Calu3 (cell line): ENCODE measurements at places on chromosomes 7 and 10. TPM values are rescaled to one million over a fixed set of nuclear protein-coding genes. Genes with fewer than 3 reads are reported as not detected.

- no peak for DNase-seq
Measured at GRCh38 chr10:63972949-63973827, 452.0 kb downstream of the REEP3 start.

GRCh38 chr10:95324436-95325268 lies 33.8 kb upstream of the PDLIM1 start:
- no peak for DNase-seq

Gene OR2A12
- total RNA-seq, result not detected in 2 replicates

- DNase-seq, result no peak
Measured at GRCh38 chr10:104327745-104328645, 10.3 kb downstream of the ITPRIP start.

DNA sequence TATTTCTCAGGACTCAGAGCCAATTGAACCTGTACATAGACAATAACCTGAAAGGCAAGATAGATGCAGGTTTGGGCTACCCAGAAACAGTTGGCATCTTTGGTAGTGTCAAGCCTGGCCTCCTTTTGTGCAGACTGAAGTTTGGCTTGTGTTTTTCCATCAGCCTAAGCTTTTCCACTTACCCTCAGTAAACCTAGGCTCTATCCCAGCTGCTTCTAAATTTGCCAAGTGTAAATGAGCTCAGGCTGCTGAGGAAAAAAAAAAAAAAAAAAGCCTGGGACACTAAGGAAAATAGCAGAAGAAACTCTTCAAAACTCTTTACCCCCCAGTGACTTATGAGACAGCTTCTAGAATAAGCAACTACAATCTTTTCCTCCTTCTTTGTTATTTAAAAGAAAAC lies 316.3 kb upstream of the SORCS1 start:
- no peak for DNase-seq

Gene GFRA1
- total RNA-seq, result not detected in 2 replicates

- peak; percentile 90 for DNase-seq
Measured at GRCh38 chr7:55018361-55019190, at the start of gene EGFR. TSS of gene EGFR (plus strand) at chr7:55019017. CDS start at chr7:55019278, 261 bp downstream.

- DNase-seq, result no peak
Measured at GRCh38 chr10:96978621-96979154, 146.6 kb downstream of the LCOR start.

Gene RSPH10B2
- 0.29 and 0.71 TPM in 2 replicates for total RNA-seq

GRCh38 chr10:112815269-112816032 lies 134.6 kb upstream of the TCF7L2 start:
- no peak for DNase-seq

Gene H2BK1
- not detected in 2 replicates for total RNA-seq

GRCh38 chr7:111261496-111261895 lies 170.6 kb downstream of the LRRN3 start:
- DNase-seq, result no peak

DNA sequence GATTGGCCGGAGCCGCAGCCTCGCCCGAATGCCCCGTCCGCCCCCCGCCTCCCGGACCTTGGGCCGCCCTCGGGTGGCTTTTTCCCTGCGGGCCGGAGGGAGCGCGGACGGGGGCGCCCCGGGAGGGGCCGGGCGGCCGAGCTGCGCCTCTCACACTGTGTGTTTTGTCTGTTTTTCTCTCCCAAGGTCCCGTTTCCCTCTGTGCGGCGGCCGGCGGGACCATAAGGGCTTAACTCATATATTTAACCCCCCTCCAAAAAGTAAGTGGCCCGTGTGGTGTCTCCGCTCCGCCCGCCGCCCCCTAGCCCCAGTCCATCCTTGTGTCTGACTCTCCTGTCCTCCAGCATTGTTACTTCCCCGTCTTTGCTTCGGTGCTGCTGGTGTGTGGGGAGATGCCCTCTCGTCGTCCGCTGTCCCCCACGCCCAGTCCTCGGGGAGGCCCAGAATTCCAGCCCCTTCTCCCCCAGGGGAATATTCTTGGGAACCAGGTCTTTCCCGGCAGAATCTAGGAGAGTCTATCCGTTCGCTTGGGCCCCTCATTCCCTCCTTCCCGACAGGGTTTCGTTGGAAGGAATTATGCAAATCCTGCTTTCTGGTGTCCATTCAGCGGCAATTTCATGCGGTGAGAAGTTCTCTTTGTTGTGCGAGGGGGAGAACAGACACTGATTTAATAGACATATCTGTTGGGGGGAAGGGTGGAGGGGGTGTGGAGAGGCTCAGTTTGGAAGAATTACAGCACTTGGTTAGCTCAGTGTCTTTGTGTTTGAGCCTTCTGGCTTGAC lies 1.3 kb downstream of the LCOR start:
- DNase-seq, result peak; percentile 10

Gene AOAH
- total RNA-seq, result not detected in 2 replicates

- DNase-seq, result no peak
Measured at GRCh38 chr7:94170836-94171235, 166.7 kb upstream of the BET1 start.

- no peak for DNase-seq
Measured at GRCh38 chr10:73773152-73773879, 8.5 kb upstream of the CHCHD1 start.

DNA sequence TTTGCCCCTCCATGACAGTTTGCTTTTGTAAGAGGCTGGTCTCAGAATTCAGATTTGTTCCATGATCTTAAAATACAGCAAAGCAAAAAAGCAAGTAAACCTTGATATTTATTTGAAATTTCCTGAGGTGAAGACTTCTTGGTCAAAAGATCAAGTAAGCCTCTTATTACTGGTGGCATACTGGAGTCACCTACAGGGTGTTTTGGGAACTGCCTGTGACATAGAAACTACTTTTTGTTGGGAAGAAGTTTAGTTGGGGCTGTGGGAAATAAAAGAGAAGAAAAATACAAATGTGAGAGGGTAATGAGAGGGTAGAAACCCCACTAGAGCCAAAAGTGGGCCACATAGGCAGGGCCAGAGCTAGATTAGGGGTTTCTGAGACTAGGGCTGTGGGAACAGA lies 217.9 kb downstream of the OTUD1 start:
- no peak for DNase-seq

DNA sequence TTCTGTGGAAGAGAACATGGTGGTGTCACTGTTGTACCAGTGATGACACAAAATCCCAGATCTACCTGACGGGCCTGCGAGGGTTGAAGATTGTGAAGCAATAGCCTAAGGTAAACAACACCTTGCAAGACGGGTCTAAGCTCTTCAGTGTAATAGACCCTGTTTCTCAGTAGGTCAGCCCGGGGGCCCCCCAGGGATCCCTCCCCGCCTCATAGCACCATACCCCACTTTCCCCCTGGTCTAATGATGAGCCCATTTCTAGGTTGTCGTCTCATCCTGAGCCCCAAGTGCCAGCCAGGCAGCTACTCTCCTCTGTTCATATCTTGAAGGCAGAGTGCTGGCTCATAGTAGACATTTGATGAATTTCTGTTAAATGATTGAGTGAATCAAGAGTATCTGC lies 2.6 kb upstream of the ACTR3C start:
- DNase-seq, result no peak

- peak; percentile 44 for DNase-seq
Measured at GRCh38 chr7:128361411-128362379, at the start of gene PRRT4. TSS of gene PRRT4 (minus strand) at chr7:128361690.

- DNase-seq, result no peak
Measured at GRCh38 chr7:48458701-48459524, 287.7 kb downstream of the ABCA13 start.

DNA sequence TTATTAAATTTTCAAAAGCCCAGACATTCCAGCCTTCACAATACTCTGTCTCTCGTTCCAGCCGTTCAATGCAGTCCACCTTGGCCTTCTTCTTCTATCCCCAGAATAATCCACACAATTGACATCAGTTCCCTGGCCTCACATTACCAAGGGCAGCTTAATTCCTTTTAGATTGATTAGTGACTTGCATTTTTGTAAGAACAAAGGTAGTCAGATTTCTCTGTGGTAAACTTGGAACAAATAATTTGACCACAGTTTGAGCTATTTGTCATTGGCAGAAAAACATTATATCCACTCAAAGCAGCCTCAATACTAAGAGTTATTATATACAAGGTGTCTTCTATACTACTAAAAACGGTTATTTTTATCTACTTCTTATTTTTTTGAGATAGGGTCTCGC lies 5.1 kb upstream of the CYTH3 start:
- no peak for DNase-seq

- no peak for DNase-seq
Measured at GRCh38 chr10:19762026-19762425, 54.2 kb upstream of the PLXDC2 start.

DNA sequence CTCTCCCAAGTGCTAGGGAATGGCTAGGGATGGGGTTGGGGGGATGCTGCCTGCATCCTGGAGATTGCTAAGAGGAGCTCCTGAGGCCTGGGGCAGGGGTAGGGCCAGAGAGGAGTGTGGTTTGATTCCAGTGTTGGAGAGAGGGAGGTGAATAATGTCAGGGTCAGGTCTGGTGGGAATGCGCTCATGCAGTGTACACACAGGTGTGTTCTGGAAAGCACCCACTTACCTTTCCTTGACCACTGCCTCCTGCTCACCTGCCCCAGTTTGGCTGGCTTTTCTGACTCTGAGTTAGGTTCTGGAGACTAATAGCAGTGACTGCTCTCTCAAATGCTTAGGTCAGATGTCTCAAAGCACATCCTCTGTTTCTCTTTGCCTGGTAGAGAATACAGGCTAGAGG lies 135.4 kb upstream of the BMPER start:
- DNase-seq, result no peak

Gene PNLIPRP3
- not detected in 2 replicates for total RNA-seq

GRCh38 chr7:151773797-151774196 lies 103.1 kb downstream of the PRKAG2 start:
- no peak for DNase-seq

Gene ANKRD2
- total RNA-seq, result 0.47 and 0.90 TPM in 2 replicates

Gene HOXA6
- 11.4 and 12.4 TPM in 2 replicates for total RNA-seq

GRCh38 chr10:25896421-25896820 lies 37.6 kb upstream of the MYO3A start:
- no peak for DNase-seq

DNA sequence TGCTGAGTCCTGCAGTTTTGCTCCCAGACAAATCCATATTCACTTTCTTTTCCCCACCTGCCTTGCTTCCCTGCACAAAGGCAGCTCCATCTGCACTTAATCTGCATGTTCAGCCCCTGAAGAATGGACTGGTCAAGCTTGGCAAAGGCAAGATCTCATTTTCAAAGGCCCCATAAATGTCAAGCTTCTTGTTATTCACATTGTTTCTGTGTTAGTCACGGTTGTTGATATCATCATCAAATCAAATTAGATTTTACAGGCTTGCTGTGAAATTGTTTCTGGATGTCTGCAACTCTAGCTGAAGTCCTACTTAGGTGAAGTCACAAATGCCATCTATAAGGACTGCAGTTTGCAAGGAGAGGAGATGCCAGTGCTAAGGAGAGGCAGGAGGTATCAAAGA lies 91.0 kb downstream of the GPAM start:
- DNase-seq, result no peak

DNA sequence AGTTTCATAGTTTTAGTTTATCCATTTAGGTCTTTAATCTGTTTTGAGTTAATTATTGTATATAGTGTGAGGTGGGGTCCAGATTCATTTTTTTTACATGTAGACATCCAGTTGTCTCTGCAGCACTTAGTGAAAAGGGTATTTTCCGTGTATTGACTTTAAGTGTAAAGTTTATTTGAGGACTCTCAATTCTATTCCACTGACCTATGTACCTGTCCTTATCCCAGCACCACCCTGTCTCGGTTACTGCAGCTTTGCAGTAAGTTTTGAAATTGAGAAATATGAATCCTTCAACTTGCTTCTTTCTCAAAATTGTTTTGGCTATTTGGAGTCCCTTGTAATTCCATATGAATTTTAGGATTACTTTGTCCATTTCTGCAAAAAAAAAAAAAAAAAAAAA lies 29.8 kb downstream of the FHIP2A start:
- DNase-seq, result no peak

GRCh38 chr7:105046414-105046813 lies 32.4 kb downstream of the KMT2E start:
- DNase-seq, result no peak

Gene CCDC136
- 2.2 and 5.9 TPM in 2 replicates for total RNA-seq

DNA sequence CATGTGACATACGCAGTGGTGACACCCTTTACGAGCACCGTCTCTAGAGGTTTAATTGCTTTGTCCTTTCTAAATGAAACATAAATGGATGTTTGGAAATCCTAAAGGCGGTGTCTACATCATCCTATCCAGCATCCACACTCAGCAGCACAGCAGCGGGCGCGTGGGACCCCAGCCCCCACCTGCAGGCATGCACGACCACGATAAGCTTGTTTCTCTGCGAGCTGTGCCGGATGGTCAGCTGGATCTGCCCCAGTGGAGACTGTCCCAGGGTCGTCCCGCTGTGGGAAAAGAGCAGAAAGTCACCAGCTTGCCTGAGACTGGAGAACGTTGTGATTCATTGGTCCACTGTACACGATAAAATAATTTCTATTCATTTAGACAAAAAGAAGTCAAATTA lies 34.2 kb upstream of the NCAPG2 start:
- no peak for DNase-seq

GRCh38 chr7:131745390-131746248 lies 189.2 kb upstream of the PODXL start:
- peak; percentile 41 for DNase-seq

- DNase-seq, result no peak
Measured at GRCh38 chr7:23487670-23488069, 17.4 kb upstream of the IGF2BP3 start.
